ENCODE measurements at places on chromosomes 16 and 17.

GRCh38 chr16:73400951-73401350 lies 353.0 kb upstream of the ZFHX3 start:
- DNase-seq: no peak

DNA sequence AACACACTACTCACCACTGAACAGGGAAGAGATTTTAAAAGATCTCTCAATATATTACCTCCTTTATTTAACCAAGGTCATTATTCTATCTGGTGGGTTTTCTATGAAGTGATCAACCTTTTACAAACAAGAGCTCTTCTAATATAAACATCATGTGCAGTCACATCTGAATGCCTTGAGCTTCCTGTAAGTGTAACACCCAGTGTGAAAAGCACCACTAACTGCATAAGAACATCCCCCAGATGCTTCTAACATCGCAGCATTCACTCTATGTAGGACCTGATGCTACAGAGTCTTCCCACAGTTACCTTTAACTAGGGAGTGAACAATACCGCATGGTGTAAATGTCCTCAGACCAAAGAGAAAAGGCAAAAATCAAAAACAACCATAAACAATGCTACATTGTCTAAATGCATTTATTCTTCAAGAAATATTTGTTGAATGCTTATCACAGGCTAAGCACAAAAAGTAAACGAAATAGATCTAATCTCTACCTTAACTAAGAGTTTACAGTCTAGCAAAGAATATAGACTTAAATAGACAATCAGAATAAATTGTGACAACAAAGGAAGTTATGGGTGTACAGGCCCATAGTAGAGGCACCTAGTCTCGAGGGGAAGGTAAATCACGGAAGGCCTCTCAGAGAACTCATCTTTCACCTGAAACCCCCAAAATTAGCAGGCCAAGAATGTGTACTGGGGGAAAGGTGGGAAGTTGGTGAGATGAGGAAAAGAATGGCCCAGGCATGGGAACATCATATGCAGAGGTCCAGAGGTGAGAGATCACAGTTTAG lies 16.2 kb downstream of the SKAP1 start:
- DNase-seq: no peak

DNA sequence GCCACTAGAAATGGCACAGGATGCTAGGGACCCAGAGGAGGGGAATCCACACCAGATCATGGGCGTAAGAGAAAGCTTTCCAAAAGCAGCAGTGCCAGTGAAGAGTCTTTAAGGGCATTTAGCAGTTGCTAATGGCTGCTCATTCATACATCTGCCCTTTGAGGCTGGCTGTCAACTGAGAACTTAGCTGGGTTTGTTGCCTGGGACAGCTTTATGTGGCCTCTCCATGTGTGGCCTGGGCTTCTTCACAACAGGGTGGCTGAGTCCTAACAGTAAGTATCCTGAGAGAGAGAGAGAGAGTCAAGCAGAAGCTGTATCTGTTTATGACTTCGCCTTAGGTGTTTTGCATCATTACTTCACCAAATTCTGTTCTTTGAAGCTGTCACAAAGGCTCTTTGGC lies 286.1 kb upstream of the KCNJ16 start:
- no peak for DNase-seq

- DNase-seq: no peak
These were observed 747 bp downstream of the ATXN7L3 start for GRCh38 chr17:44198721-44199552.

GRCh38 chr17:61494325-61495160 lies 42.3 kb downstream of the TBX4 start:
- no peak for DNase-seq

DNA sequence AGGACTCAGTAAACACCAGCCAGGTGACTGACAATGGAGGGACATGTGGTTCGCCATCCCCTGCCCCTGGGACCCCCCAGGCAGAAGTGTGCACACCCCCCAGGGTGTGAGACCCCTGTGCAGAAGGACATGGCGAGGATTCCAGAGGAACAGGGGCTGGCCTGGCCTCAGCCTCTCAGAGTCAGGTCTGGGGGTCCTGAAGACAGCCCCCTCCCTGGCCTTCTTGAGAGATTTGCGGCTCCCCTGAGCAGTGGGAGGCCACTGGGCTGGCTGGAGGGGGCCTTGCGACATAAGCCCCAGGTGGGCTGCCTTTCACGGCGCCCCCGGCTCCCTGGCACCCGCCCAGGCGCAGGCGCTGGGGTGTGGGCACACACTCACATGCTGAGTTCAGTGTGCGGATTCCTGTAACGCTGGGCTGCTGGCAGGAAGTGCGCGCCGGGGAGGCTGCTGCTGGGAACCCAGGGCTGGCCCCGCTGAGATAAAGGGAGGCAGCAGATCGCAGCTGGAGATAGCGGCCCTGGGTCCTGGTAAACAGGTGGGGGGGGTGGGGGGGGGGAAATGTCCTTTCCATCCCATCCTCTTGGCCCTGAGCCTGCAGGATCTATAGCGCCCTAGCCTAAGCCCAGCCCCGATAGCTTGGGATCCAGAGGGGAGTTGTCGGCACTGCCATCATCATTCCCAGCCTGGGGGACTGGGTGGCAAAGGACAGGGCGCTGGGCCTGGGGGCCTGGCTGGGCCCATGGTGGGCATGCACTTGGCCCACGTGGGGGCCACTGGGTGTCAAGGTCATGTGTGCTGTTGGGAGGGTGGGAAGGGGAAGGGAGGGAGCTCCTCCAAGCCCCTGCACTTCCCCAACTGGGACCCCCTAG lies 27.1 kb downstream of the TMEM235 start:
- no peak for DNase-seq

- DNase-seq: no peak
These were observed 41.3 kb downstream of the IRF8 start for GRCh38 chr16:85940214-85940613.

DNA sequence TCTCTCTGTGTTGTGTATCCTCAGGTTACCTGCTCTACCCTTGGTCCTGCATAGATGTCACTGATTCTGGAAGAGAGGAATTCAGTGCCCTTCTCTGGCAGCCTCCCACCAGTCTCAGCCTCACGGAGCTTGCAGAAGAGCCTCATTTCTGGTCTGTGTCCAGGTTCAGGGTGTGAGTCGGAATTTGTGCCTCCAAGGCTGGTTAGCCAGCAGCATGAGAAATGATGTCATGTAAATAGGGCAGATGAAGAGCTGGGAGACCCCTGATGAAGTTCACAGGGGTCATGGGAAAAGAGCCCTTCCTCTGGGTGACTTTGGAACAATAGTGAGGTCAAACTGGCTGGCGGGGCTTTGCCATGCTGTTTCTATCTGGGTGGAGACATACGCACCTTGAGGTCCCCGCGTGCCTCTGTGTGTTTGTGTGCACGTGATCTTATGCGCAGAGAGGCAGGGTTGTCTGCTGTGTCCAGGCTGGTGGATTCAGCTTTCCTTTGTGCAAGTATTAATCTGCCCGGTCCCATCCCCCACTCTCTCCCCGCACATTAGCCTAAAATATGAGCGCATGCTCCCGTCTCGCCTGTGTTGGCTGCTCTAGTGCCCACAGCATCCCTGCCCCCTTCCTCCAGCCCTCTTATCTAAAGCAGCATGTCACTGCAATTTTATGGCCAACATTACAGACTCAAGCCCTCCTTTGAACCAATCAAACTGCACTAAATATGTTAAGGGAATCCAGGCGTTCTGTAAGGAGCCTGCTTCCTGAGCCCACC lies 256.3 kb upstream of the ZFHX3 start:
- no peak for DNase-seq

GRCh38 chr17:60506312-60506711 lies 19.7 kb downstream of the APPBP2 start:
- no peak for DNase-seq

GRCh38 chr16:26840691-26841090 lies 226.0 kb upstream of the C16orf82 start:
- no peak for DNase-seq

DNA sequence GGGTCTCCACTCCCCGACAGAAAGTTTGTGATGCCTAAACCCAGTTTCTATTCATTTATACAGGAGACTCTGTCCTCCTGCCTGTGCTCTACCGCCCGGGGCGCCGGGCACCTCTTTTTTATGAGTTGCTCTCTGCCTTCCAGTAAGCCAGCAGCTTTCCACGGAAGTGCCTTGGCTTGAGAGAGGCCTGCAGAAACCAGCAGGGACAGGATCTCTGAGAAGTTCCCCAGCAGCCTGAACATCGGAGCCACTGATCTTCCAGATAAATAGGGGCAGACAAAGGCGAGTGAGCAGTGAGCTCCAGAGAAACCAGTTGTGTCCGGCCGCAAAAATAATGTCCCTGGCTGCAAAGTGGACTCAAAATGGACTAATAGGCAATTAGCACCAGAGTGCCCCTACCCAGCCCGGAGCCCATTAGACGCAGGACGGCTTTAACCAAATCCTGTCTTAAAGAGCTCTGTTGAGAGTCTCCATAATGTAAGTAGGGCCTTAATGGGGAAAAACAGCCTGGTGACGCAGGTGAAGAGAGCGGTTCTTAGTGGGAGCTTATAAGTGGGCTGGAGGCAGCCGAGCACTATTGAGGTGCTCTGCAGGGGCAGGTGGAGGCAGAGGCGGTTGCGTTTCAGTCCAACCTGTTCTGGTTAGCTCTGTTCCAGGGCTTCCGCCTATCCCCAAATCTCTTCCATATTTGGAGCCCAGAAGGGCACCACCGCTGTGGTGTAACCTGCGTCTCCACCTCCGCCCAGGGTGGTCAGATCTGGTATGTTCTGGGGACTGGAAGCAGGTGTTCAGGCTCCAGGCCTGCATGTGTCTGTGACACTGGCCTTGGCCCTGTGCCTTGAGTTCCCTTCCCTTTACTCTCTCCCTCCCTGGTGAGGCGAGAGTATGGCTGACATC lies 74.1 kb downstream of the NT5M start:
- no peak for DNase-seq

GRCh38 chr16:4402439-4403132 lies 13.8 kb downstream of the CORO7 start:
- DNase-seq: no peak

Data from vagina (tissue), 2 donors.